ENCODE measurements at places on chromosomes 12 and 14.
A peak's percentile ranks its signal among the peaks of the same experiment; 100 is the strongest.

DNA sequence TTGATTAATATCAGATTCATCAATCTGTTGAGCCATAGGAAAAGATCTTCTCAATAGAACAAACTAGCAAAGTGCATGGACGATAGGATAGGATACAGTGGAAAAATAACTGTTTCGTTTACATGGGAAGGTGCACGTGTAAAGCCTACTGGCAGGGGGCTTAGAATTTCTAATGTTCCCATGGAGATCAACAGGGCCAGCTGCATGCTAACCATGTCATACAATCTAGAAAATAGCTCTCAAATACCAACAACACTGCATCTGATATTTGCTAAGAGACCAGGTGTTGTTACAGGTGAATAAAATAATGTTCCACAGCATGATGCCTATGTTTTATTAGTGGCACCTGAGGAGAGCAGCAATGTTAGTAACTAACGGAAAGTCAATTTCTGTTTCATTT, 72.5 kb downstream of the ACSS3 start:
- no peak for DNase-seq

- no peak for DNase-seq
These were observed 79.6 kb downstream of the OTX2 start for GRCh38 chr14:56730538-56731145.

GRCh38 chr12:11607313-11608081, 42.0 kb upstream of the ETV6 start:
- DNase-seq: peak; percentile 22

DNA sequence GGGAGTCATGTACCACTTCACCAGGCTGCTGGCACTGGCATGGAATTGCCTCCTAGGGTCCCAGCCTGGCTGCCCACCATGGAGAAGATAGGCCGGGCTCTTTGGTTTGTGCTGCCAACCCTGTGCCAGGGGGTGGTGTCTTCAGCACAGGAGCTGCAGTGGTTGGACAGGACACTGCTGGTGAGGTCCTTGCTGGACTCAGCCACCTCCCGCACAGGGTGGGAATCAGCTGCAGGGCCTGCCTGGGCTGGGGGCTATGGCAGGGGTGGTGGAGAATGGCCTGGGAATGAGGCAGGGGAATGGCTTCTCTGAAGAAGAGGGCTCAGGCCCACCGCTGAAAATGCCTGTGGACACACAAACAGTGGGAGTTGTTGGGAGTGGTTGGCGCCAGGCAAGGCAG, 70.6 kb upstream of the CAPRIN2 start:
- no peak for DNase-seq

DNA sequence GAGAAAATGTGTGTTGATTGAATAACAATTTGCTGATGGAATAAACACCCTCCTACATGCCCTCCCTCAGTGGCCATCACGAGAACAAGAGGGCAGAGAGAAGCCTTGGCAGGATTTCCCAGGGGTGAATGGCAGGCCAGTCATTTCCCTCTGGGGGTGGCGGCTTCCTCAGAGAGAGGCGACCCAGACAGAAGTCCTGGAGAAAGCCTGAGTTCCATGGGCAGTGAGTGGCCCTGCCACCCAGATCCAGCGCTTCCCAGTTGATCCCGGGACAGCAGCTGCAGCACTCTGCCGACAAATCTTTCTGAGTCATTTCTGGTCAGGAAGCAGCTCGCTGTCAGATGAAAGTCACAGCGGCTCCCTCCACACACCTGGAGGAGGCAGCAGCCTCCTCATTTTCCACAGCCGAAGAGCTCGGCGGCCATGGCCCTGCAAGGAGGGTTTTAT, 123.0 kb downstream of the SCARB1 start:
- no peak for DNase-seq

DNA sequence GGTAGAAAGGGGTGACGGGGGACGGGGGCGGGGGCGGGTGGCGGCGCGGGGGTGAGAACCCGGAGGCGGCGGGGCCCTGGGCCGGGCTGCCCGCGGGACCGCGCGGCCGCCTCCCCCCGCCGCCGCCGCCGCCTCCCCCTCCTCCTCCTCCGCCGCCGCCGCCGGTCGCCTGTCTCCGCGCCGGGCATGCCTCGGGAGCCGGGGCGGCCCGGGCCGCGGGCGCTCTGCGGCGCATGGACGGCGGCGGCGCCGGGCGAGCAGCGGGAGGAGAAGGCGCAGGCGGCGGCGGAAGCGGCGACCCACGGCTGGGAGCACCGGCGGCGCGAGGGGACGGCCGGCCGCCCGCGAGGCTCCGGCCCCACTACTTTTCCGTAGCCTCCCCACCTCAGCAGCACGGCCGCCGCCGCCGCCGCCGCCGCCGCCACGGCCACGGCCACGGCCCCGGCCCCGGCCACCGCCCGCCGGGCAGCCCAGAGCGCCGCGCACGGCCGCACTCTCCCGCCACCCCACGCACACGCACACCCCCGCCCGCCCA, at the start of gene NPAS3:
NPAS3 (plus strand) TSS at position 161 of the 535 bp plus-strand sequence.
- no peak for DNase-seq

DNA sequence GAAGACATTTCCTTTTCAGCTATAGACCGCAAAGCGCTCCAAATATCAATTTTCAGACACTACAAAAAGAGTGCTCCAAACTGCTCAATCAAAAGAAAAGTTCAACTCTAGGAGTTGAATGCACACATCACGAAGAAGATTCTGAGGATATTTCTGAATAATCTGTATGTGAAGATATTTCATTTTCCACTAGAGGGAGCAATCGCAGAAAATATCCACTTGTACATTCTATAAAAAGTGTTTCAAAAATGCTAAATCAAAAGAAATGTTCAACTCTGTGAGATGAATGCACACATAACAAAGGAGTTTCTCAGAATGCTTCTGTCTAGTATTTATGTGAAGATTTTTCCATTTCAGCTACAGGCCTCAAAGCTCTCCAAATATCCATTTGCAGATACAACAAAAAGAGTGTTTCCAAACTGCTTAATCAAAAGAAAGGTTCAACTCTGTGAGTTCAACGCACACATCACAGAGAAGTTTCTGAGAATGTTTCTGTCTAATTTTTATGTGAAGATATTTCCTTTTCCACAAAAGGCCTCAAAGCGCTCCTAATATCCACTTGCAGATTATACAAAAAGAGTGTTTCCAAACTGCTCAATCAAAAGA, 643.8 kb upstream of the ALG10B start:
- no peak for DNase-seq

DNA sequence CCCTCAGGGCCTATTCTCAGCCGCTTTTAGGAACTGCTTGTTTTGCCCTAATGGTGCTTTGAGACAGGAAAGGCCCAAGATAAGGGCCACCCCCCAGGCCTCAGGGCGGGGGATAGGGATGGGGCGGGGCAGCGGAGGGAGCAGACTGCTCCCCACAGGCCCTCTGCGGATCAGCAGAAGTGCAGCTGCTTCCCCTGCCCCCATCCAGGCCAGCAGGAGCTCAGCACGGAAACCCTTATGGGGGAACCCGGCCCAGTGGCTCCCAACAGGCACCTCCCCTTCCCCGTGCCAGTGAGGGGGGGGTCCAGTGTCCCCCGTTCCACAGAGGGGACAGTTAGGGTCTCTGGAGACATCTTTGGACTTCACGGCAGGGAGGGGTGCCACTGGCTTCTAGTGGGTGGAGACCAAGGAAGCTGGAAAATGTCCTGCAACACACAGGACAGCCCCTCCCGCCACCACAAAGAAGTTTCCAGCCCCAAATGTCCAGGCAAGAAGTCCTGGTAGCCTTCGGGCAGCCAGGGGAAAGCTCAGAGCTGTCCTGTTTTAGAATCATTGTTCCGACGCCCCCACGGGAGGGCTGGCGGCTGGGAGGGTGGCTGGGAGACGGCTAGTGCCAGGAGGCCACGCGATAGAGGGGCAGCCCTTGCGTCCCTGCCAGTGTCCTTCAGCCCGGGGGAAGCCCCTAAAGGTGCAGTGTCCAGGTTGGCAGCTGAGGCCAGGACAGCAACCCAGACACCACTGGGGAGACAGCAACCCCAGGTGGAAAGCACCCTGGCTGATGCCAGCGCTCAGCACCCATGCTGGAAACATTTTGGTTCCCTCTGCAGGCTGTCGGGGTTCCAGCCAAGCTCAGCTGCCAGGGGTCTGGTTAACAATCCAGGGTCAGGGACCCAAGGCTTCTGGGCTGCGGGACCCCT, 10.4 kb upstream of the GPR132 start:
- DNase-seq: no peak

DNA sequence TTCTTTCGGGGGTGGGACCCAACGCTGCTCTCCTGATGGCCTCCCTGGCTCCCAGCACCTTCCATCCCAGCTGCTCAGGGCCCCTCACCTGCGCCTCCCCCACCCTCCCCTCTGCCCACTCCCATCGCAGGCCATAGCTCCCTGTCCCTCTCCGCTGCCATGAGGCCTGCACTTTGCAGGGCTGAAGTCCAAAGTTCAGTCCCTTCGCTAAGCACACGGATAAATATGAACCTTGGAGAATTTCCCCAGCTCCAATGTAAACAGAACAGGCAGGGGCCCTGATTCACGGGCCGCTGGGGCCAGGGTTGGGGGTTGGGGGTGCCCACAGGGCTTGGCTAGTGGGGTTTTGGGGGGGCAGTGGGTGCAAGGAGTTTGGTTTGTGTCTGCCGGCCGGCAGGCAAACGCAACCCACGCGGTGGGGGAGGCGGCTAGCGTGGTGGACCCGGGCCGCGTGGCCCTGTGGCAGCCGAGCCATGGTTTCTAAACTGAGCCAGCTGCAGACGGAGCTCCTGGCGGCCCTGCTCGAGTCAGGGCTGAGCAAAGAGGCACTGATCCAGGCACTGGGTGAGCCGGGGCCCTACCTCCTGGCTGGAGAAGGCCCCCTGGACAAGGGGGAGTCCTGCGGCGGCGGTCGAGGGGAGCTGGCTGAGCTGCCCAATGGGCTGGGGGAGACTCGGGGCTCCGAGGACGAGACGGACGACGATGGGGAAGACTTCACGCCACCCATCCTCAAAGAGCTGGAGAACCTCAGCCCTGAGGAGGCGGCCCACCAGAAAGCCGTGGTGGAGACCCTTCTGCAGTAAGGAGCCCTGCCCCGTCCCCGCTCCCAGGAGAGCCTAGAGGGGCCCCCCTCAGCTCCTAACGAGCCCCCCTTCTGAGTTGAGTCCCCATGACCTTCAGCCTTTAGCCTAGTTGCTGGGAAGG, at the start of gene HNF1A:
HNF1A (plus strand) TSS at position 248 of the 924 bp plus-strand sequence; CDS start at position 474, 226 bp downstream.
- no peak for DNase-seq

- DNase-seq: no peak
These were observed 400.3 kb downstream of the ZFP36L1 start for GRCh38 chr14:68392393-68393141.

DNA sequence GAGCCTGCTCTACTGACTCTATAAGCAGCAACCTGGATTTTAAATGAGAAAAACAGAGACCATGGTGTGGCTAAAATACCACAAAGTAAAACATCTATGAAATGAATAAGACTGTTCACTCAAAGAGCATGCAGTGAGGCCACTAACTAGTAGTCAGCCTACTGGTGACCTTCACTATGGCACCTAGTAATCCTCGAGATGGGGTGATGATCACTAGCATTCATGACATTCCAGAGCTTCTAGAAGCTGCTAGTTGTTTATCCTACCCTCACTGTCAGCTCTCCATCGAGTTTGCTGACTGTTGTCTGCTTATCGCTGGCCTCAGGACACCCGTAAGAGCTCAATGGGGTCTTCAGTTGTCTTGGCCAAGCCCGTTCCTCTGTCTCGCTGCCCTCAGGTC, 13.7 kb downstream of the SPTB start:
- DNase-seq: no peak

DNA sequence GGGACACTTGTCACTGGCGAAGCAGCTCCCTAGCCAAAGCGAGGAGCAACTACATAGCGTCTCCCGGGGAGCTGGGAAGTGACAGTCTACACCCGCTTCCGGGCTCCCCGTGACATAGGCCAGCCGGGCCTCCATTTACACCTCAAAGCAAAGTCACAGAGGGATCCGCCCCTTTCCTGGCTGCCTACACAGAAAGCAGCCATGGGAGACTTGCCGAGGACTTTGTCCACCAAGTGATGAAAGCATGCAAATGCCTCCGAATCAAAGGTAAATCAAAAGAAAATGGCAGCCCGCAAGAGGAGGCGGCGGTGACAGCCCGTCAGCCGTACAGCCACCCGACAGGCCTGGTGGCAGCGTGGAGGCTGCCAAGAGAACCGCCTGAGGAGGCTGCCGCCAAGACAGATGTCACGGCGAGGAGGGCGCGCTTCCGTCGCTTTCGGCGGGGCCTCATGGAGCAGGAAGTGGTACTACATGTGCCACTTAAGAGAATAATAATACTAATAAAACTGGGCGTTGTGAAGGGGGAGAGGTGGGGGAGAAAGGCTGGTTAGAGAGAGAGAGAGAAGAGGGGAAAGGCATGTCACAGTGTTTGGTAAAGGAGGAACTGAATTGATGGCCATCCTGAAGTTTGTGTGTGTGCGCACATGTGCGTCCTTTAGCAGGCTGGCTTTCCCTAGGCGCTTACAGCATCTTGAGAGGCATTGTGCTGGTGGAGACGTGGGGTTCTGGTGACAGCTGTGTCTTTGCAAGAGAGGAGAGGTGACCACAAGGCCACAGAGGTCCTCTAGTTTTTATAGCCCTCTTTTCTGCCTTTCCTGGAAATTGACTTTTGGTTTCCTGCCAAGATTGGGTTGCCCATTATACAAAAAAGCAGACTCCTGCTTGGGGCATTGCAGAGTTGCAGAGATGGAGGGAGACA, 661.7 kb downstream of the VRK1 start:
- DNase-seq: no peak

DNA sequence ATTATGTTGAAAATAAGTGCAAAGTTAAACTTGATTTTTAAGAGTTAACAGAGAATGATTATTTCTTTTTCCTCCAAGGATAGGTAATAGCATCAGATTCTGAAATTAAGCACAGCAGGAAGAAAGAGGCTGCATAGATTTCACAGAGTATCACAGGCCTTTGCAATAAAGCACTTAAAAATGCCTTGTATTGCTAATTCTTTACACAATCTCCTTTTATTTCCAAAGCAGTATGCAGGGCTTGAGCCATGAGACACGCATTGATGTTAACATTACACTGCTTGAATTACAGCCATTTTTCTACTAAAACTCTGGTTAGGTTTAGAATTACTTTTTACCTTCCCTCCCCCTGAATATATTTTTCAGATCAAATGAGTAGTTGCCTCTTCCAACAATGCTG, 398.3 kb downstream of the BCAT1 start:
- no peak for DNase-seq

GRCh38 chr14:38387821-38388220, 131.9 kb upstream of the CLEC14A start:
- DNase-seq: no peak

- no peak for DNase-seq
These were observed 9.5 kb downstream of the TMEM106C start for GRCh38 chr12:47972895-47973294.

- DNase-seq: no peak
These were observed 272.4 kb upstream of the FOXG1 start for GRCh38 chr14:28494196-28494595.

DNA sequence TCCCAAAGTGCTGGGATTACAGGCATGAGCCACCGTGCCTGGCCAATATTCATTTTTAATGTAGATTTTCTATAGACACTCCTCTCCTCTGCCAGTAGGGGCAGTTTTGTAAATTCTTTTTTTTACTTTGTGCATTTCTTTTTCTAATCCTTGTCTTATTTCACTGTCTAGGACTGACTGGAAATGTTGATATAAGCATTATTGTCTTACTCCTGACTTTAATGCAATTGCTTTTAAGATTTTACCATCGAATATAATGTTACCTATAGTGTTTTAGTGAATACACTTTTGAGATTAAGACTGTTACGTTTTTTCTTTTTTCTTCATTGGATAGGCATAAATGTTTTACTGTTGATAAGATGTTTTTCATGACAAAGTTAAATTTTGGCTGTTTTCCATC, 35.4 kb upstream of the EMP1 start:
- no peak for DNase-seq

- DNase-seq: no peak
These were observed 17.4 kb upstream of the CACNA2D4 start for GRCh38 chr12:1935700-1936378.

- no peak for DNase-seq
These were observed 396.9 kb downstream of the TMTC2 start for GRCh38 chr12:83083616-83084015.

GRCh38 chr14:96363751-96364336, 518 bp downstream of the GSKIP start:
- DNase-seq: no peak

Measured in astrocyte of the cerebellum (primary cell).